Natural killer cell (primary cell): ENCODE measurements at places on chromosomes 2 and 18. TPM values are rescaled to one million over a fixed set of nuclear protein-coding genes. Genes with fewer than 3 reads are reported as not detected.

GRCh38 chr2:195823206-195823605, 166.2 kb downstream of the SLC39A10 start:
- no peaks in the 10 kb centered on the region for H3K36me3 ChIP-seq
- DNase-seq, result no peak
- no peak overlapping the region for H3K27ac ChIP-seq
- no peaks in the 10 kb centered on the region for H3K4me1 ChIP-seq
- no peak overlapping the region for H3K4me3 ChIP-seq

DNA sequence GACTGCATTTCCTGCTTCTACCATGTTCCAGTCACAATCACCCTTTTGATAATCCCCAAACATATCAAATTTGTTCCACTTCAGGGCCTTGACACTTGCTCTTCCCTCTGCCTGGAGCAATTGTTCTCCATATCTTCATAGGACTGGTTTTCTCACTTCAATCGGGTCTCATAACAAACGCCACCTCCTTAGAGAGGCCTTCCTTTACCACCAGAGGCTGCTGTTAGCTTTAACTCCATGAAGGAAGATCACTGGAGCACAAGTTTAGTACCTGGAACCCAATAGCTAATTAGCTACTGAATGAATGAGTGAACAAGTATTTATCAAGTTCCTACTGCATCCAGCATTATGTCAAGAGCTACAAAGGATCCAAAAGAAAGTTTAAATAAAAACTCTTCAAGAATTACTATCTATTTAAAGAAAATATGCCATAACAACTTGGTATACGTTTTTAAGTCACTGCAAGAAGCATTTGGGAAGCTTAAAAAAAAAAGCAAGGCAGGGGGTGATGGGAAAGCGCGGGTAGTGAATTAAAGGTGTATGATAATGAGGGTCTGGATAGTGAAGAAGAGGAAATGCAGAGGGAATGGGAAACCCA, 58.8 kb downstream of the BAZ2B start:
- H3K4me3 ChIP-seq, result no peak overlapping the region
- H3K27ac ChIP-seq, result no peak overlapping the region
- H3K36me3 ChIP-seq, result no peaks in the 10 kb centered on the region
- H3K4me1 ChIP-seq, result no peaks in the 10 kb centered on the region

- H3K27ac ChIP-seq, result no peak overlapping the region
- no peaks in the 10 kb centered on the region for H3K4me1 ChIP-seq
- DNase-seq, result no peak
- no peaks in the 10 kb centered on the region for H3K36me3 ChIP-seq
- H3K4me3 ChIP-seq, result no peak overlapping the region
These were observed 190.7 kb downstream of the ICOS start for GRCh38 chr2:204127238-204127637.

- H3K27me3 ChIP-seq, result peaks cover 2% of the 10 kb centered on the region
- H3K36me3 ChIP-seq, result no peaks in the 10 kb centered on the region
- H3K4me1 ChIP-seq, result no peaks in the 10 kb centered on the region
- no peak for DNase-seq
- no peak overlapping the region for H3K4me3 ChIP-seq
- H3K27ac ChIP-seq, result no peak overlapping the region
These were observed 18.4 kb upstream of the SPRED2 start for GRCh38 chr2:65450810-65451209.

DSG3 gene
- total RNA-seq, result not detected

FZD7 gene
- 1.6 TPM for total RNA-seq

ERBB4 gene
- total RNA-seq, result not detected

KCNG2 gene
- not detected for total RNA-seq
